ENCODE measurements at places on chromosomes 5 and 9.

GRCh38 chr9:115018547-115019435 lies 88.4 kb upstream of the TNFSF8 start:
- no peak for DNase-seq

- DNase-seq: no peak
Observed at GRCh38 chr5:98130261-98131035, 643.0 kb upstream of the RGMB start.

GRCh38 chr9:137707361-137707760 lies 88.6 kb downstream of the EHMT1 start:
- no peak for DNase-seq

DNA sequence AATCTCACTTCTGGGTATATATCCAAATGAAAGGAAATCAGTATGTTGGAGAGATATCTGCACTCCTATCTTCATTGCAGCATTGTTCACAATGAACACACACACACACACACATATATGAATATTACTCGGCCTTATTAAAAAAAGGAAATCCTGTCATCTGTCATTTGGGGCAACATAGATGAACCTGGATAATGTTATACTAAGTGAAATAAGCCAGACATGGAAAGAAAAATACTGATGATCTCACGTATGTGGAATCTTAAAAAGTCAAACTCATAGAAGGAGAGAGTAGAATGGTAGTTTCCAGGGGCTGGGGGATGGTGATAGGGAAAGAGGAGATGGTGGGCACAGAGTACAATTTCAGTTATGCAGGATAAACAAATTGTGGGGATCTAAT lies 100.3 kb downstream of the EMB start:
- DNase-seq: no peak

DNA sequence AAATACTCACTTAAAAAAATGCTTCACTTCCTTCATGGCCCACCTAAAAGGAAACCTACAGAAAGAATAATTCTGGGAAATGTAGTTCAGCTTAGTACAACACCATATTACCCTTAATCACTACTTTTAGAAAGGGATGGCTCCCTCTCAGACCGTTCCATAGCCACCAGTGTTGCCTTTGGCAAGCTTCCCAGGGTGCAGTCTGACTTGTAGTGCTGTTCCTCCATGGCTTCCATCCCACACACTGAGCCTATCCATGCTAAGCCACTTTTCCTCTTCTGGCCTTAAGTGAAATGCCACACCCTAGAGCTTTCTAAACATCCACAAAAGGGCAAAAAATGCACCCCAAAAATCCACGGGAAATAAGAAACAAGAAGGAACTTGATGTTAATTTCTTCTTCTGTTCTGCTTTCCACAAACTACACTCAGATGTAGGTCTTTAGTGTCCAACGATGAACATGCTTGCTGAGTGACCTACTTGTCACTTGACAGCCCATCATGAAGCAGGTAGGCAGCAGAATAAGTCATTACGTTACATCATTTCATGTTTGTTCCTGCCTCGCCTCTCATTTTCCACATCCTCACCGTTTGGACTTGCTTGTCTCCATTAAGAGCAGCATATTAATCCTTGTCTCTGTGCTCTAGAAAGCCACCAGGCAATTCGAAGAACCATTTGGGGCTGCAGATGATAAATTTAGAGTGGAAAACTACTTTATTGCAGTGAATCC lies 391.1 kb upstream of the GRAMD2B start:
- DNase-seq: no peak

- DNase-seq: no peak
Observed at GRCh38 chr9:136432591-136432990, 7.1 kb downstream of the INPP5E start.

DNA sequence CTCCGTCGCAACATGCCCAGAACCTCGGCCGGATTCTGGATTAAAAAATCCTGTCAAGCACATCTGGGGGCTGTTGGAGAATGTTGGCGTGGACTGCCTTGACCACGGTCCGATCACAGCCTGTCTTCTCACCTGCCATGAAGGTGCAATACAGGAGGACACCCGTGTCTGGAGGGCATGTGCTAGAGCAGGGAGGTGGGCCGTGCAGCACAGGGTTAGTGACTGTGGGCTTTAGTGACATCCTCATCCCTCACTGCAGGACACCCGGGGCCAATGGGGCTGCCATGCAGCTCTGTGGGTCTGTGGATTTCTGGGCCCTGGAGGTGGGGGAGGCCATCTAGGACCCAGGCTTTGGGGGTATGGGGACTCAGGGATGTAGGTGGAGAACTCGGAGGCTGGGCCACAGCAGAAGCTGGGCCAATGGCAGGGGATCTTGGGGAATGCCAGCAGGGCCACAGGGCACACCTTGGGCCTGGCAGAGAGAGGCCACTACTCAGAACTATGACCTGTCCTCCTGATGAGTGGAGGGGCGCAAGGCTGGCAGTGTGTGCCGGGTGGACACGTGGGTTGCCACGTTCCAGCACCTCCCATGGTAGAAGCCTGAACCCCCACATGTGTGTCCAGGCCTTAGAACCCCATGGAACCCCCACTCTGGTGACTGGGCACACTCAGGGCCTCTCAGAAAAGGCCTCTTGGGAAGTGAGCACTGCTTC lies 23.3 kb downstream of the ZDHHC11B start:
- no peak for DNase-seq

DNA sequence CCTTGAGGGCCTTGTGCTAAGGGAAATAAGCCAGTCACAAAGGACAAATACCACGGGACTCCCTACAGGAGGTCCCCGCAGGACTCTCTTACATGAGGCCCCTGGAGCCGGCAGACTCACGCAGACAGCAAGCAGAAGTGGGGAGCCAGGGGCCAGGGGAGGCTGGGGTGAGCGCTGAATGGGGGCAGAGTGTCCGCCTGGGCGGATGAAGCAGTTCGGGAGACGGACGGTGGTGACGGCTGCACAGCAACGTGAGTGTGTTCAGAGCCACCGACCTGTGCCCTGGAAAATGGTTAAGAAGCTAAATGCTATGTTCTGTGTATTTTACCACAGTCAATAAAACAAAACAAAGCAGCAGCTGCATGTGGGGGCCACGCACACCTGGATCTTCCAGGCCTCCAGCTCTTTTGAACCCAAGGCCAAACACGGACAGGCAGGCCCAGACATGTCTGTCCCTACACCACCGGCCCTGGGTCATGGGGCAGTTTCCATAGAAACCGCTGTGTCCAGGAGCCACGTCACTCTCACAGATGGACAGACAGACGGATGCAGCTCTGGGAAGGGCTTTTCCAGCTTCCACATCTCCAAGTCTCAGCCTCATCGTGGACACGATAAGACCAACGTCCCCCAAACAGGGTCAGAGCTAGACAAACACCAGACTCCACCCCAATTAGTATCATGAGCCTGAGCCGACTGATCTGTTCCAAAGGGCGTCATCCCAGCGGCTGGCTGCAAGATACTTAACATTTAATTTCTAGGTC lies 103.9 kb downstream of the VAV2 start:
- DNase-seq: no peak

GRCh38 chr5:45057564-45057963 lies 248.8 kb downstream of the MRPS30 start:
- DNase-seq: no peak

DNA sequence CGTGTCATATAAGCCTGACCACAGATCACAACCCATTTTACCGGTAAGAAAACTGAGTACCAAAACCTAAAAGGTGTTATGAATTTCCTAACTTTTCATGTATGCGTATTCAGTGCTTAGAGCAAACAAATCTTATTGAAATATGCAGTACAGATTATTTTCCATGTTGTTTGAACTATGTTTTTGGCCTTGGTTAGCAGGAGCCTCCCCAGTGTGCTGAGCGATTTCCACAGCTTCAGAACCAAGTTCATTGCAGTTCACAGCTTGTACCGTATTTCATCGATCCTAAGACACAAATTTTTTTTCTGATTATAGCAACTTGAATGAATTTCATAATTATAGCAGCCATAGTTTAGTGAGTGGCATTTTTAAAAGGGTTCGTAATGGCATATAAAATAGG lies 13.7 kb downstream of the ADAMTSL1 start:
- DNase-seq: no peak

- DNase-seq: no peak
Observed at GRCh38 chr9:108663422-108663821, 192.4 kb downstream of the ACTL7B start.

DNA sequence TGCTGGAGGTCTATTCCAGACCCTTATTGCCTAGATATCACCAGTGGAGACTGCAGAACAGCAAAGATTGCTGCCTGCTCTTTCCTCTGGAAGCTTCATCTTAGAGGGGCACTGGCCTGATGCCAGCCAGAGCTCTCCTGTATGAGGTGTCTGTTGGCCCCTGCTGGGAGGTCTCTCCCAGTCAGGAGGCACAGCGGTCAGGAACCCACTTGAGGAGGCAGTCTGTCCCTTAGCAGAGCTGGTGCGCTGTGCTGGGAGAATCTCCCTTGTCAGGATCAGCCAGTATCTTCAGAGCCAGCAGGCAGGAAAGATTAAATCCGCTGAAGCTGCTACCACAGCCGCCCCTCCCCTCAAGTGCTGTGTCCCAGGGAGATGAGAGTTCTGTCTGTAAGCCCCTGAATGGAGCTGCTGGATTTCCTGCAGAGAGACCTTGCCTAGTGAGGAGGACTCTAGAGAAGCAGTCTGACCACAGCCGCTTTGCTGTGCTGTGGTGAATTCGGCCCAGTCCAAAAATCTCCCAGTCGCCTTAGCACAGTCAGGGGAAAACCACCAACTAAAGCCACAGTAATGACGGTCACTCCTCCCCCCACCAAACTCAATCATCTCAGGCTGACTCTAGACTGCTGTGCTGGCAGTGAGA lies 124.1 kb downstream of the JAKMIP2 start:
- DNase-seq: no peak

- no peak for DNase-seq
Observed at GRCh38 chr9:136697146-136697820, 10.0 kb upstream of the AGPAT2 start.

- DNase-seq: no peak
Observed at GRCh38 chr5:88940713-88941112, 57.7 kb upstream of the MEF2C start.

DNA sequence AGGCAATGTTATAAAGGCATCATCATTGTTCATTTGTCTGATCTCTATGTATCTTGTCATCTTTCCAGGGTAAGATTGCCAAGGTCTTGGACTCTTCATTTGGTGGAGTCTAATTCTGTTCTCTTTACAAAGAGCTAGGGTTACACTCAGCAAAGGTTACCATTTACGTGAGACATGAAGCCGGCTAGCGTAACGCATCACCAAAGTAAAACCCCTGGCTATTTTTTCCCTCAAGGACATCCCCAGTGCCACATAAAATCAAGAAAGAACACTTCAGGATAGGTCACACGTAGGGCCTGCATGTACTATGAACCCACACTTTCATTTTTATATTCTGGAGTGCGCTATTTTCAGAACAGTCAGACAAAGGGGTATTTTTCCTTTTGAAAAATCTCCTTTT lies 20.0 kb upstream of the MYOT start:
- no peak for DNase-seq

DNA sequence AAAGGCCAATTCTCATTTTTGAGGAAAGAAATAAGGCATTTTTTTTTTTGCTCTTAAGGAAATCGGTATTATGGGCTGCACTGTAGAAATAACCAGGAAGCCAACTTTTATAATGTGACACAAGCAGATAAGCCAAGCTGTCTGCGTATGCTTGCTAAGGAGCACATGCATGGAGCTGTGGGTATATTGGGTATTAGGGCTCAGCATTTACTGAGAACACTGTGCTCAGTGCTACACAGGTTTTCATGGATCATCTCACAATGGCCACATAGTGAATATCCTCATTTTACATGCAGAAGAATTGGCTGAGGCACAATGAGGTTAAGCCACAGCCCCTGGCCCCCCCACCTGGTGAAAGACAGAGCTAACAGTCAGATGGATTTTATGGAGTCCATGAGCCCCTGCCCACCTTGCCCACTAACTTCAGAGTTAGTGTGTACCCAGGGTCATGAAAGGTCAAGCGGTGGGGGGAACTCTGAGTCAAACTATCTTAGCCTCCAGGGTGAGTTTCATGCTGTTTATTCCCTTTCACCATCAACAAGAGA lies 204.8 kb downstream of the SPATA31A6 start:
- no peak for DNase-seq

GRCh38 chr5:72949481-72949880 lies 6.4 kb upstream of the FCHO2 start:
- no peak for DNase-seq
